ENCODE measurements at places on chromosomes 7 and 10.

DNA sequence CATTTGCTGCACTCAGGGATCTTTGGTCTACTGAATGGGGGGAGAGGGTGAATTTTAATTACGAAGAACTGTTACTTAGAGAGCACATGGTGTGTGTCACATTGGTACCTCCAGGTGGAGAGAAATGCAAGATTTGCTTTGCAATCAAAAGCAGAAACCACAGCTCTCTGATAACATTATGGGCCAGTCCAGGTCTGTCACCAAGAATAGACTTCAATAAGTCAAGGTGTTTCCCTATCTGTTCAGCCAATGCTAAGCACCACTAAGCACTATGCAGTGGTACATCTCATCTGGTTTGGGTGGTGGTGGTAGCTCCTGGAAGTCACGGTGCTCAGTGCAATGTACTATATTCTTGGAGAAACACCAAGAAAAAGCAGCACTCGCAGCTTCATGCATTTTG is 119.6 kb upstream of the AFAP1L2 start:
- no peak for DNase-seq

DNA sequence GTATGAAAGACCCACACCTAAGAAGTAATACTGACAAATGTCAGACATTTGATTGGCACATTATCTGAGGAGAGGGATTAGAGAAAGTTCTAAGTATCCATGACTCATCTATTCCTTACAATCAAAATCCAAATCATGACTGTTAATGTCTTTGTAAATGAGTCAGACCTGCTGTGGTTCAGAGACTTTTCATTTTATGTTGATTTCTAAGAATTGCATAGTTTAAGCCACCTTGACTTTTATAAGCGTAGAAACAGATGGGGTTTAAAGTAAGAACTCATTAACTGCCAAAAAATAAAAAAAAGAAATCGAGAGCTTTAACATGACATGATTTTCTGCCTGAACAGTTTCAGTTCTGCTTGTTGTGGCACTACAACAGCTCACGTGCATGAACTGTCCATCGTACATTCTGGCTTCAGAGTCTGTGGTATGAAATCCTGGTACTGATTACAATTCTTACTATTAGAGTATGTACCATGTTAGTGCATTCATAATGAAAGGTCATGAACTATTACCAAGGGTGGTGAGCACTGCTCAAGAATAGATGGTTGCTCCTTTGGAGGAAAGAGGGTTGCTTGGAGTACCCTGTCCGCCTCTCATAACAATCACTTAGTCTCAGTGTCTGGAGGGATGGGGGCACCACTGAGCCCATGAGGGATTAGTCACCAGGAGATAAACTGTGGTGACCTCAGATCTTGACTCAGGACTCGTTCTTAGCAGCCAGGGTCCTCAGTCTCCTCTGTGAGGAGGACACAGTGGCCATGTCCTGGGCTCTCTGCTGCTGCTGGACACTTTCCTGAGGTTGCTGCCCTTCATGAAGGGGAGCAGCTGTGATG is 42.2 kb downstream of the ACSM6 start:
- peak; percentile 92 for DNase-seq

- DNase-seq = no peak
These were observed 426.4 kb downstream of the PHTF2 start for GRCh38 chr7:78224923-78225322.

DNA sequence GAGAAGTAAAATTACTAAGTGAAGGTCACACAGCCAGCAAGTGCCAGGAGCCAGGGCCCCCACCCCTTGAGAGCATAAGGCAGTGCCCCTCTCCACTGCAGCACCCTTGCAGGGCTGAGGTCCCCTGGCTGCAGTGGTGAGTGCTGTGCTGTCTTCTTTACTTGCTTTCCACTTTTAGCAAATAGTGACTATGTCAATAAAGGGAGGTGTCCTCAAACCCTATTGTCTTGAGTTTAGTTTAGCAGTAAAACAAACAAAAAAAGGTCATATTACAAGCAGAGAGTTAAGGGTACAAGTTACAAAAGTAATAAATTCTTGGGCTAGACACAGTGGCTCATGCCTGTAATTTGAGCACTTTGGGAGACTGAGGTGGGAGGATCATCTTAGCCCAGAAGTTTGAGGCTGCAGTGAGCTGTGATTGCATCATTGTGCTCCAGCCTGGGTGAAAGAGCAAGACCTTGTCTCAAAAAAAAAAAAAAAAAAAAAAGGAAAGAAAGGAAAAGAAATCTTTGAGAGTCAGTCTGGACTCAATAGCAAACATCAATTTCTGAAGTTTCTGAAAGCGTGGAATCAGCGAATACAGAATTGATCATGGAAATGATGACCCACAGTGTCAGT is 39.0 kb upstream of the KIF5B start:
- DNase-seq = no peak

DNA sequence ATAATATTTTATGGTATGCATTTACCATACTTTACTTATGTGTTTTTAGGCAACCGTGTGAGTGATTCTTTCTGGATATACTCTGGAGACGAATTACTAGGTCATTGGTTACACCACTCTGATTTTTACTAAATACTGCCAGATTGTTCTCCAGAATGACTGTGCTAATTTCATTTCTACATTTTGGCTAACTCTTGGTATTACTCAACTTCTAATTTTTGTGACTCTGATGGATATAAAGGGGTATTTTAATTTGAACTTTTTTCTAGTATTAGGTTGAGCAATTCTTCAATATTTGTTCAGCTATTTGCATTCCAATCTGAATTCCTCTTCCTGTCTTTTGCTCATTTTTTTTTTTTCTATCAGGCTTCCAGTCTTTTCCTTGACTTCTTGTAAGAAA is 223.6 kb downstream of the MDFIC start:
- DNase-seq = no peak

DNA sequence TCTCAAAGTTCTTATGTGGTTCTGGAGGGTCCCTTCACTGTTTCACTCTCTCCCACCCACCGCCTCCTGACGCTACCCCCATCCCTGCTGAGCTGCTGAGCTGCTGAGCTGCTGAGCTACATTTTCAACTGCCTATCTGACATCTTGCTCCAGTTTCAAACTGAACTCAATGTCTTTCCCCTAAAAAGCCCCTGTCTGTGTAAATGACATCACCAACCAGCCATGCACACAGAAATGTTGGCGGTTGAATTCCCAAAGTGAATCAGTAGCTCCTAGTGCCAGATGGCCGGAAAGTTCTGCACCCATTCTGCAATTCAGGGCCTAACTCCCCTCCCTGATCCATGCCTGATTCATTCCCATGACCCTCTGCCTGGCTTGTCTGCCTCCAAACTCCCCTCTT is 71.2 kb downstream of the WNT2 start:
- peak; percentile 65 for DNase-seq

- DNase-seq = no peak
These were observed 15.6 kb upstream of the SH3PXD2A start for GRCh38 chr10:103871006-103871405.

GRCh38 chr10:114282526-114282925 is 43.5 kb downstream of the VWA2 start:
- DNase-seq = no peak

DNA sequence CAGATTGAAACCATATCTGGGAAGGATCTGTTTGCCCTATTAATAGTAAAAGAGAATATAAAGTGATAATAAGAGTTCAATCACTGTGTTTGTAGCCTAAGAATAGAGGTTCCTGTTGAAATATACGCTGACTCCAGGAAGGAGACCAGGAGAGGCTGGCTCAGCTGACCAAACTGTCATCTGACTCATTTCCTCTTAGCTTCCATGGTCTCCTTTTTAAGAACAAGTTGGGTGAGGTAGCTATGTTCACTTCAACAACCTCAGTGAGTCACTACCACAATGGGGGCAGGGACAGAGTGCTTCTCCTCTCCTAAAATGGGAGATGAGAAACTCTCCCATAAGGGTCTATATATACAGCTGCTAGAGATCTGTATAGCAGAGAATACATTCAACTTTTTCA is 543.3 kb downstream of the CALN1 start:
- peak; percentile 46 for DNase-seq

GRCh38 chr7:45718464-45719330 is 144.5 kb downstream of the ADCY1 start:
- DNase-seq = no peak

DNA sequence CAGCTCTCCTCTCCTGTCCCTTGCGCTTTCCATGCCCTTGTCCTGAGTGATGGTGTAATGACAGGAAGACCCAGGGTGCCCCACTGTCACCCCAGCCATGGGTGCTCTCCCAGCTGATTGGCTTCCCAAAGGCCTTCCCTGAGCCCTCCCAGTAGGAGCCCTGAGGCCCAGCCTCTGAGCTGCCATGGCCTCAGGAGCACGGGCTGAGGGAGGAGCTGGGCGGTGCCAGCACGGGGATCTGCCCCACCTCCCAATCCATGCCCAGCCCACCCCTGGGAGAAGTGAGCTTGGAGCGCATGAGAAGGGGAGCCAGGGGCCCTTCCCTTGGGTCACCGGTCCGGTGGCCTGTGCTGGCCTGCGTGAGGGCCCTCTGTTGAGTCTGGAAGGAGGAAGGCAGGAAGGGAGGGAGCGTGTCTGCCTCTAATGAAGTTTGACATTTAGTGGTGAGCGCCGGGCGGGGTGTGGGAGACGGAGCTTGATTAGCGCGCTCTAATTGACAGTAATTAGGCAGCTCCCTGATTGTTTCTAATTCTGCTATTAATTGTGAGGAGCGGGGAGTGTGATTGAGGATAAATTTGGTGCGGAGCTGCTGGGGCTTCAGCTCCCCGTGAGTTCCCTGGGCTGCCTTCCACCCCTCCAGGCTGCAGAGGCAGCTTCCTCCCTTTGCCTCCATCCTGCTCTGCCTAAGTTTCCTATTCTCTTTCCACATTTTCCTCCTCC is 28.3 kb downstream of the GBX1 start:
- no peak for DNase-seq

- DNase-seq = peak; percentile 39
These were observed 381.8 kb upstream of the SORCS1 start for GRCh38 chr10:107546284-107546683.

DNA sequence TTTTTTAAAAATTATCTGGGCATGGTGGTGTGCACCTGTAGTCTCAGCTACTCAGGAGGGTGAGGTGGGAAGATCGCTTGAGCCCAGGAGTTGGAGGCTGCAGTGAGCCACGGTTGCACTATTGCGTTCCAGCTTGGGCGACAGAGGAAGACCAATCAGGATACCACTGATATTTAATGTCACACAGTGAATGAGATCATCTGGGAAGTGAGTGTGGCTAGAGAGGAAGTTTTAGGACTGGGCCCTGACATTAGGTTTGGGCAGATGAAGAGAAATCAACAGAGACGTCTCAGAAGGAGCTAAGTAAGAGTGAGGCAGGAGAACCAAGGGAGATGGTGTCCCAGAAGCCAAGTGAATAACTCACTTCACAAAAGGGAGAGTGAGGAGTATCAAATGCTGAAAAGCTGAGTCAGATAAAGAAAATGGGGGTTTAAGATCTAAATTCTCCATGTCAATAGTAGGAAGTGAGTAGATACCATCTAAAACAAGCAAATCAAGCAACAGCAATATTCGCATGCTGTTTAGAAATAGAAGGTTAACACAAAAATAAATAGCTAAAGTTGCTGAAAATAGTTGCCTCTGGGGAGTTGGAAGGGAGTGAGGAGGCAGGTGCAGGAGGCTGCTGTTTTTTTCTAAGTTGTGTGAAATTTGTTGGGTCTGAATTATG is 11.5 kb downstream of the PILRA start:
- DNase-seq = no peak

DNA sequence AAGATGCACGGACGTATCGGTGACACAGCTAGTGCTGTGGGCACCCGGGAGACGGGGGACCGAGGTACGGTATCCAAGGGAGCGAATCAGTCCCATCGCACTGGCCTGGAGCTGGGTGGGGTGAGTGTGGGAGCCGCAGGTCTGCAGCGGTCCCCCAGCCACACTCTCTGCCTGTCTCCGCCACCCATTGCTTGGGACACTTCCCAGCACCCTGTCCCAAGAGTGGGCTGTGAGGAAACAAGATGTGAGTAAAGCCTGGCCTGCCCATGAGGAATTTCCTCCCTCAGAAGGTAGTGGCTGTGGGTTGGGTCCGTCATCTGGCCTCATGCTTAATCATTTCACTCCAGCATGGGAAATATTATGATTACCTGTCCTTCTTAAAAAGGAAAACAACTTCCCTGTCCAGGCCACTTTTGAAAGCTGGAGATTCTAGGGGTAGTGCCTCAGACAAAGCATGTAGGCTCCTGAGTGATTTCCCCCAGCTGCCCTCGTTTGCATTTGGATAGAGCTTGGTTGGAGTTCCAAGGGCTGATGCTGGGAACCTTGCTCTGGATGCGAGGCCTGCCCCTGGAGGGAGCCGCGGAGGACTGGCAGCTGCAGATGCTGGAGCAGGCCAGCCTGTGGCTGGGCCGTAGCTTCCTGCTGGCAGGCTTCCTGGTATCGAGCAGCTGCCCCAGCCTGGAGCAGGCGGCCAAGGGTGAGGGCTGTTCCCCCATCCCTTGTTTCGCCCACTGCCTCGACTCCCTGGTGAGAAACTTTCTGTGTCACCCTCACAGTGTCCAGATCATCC is 6.2 kb upstream of the ACTR3C start:
- DNase-seq = peak; percentile 34

DNA sequence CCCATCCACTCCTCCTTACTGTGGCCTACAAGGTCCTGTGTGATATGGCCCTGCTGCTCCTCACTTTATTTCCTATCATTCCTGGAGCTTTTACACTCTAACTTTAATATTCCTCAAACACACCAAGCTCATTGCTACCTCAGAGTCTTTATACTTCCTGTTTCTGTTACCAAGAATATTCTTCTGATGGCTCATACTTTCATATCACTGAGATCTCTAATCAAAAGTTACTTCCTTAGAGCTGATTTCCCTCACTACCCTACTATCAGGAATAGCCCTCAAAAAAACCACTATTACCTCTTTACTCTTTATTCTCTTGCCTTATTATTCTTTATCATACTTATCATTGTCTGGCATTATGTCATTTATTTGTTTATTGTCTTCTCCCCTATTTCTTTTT is 5.8 kb upstream of the PPP3CB start:
- no peak for DNase-seq

- peak; percentile 45 for DNase-seq
These were observed 94.1 kb downstream of the PRKAG2 start for GRCh38 chr7:151782598-151783448.

GRCh38 chr10:22854935-22855421 is 72.9 kb upstream of the ARMC3 start:
- DNase-seq = no peak

DNA sequence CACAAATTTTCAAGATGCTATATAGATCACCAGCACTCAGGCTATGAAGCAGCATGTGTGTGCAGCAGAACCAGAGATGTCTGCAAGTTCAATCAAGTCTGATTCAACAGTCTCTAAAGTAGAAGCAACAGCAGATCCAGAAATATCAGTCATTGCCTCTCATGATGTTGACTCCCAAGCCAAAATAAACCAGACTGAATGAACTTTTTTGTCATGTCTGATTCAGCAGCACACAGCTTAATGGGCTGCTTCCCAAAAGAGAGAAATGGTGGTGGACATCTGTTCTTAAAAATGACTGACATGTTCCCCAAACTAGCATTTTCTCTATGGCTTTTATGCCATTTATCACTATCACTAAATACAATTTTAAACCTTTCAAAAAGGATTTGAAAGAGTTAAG is 53.8 kb downstream of the TMEM26 start:
- no peak for DNase-seq

- no peak for DNase-seq
These were observed 191.8 kb upstream of the CDCA7L start for GRCh38 chr7:22137466-22137865.

GRCh38 chr7:28579571-28579970 is 167.3 kb downstream of the CREB5 start:
- peak; percentile 89 for DNase-seq

- no peak for DNase-seq
These were observed 13.9 kb upstream of the FBXW4 start for GRCh38 chr10:101708870-101709269.

Measured in RCC 7860 (cell line).